ENCODE measurements at places on chromosomes 16 and 17.
A peak's percentile ranks its signal among the peaks of the same experiment; 100 is the strongest.

- DNase-seq = no peak
Observed at GRCh38 chr16:17303101-17303500, 167.7 kb downstream of the XYLT1 start.

- no peak for DNase-seq
Observed at GRCh38 chr16:1420111-1420539, 422 bp downstream of the UQCC4 start.

GRCh38 chr17:63780928-63781327 is 7.0 kb downstream of the DDX42 start:
- DNase-seq = no peak

DNA sequence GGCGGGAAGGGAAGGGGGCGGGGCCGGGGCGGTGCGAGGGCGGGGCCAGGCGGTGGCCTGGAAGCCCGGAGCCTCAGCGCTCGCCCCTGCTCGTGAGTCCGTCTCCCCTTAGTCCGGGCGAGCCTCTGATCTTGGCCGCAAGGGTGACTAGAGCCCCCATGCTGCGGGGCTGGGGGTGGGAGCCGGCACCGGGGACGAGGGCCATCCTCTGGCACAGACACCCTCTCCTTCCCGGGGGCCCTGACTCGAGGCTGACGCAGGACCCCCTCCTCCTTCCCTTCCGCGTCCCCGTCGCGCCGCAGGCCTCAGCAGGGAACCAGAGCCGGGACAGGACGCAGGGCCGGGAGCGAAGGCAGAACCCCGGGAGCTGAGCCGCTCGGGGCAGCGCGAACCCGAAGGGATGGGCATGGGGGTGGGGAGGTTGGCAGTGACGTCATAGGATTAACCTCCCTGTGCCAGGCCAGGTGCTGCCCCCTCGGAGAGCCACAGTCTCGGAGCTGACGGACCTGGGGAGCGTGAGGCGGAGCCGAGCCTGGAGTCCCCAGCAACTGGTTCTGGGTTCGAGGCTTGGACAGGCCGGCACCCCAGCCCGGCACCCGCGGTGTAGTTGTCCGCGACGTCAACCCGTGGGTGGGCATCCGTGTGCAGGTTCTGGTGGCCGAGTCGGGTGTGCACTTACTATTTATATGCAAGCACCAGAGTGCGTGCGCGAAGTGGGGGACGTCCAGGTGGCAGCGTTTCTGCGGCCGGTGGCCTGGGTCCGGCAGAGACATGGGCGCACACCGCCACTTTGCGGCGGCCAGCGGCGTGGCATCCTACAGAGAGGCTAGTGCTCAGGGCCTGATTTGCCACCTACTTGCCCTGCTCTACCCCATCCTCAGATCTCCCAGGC is 503 bp upstream of the PLCD3 start:
- peak; percentile 93 for DNase-seq

GRCh38 chr17:17675925-17676534 is 5.2 kb upstream of the RAI1 start:
- no peak for DNase-seq

GRCh38 chr16:83966153-83966696 is 1.8 kb upstream of the NECAB2 start:
- DNase-seq = no peak

DNA sequence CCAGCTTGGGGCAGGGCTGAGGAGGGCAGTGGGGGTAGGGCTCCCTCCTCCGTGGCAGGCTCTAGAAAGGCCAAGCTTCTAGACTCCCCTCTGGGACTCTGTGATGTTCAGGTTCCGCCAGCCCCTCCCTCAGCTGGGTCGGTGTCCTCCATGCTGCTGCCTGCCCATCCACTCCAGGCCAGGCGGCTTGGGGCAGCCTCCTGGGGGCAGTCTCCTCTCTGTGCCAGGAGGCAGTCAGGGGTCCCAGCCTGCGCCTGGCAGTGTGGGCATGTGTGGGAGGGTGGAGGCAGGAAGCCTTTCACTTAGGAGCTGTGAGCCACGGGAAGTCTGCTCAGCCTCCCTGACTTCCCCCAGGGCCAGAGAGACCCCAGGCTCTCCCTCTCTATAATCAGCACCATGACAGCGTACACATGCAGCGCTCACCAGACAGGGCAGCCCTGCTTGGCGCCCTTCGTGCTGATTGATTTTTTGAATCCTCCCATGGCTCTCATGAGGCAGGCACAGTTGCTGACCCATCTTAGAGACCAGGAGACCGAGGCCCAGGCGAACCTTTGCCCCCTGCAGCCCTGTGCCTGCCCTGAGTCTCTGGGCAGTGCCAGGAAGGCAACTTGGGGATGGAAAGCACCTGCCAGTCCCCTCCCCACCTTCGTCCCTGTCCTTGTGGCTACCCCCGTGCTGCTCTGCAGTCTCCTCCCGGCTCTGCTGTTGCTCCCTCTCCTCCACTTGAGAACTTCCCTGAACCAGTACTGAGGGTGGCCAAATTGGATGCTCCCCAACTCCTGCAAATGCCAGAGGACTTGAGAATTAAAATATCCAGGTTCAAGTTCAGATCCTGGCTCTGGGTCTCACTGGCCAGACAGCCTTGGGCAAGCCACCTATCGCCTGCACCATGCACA is 234.7 kb upstream of the GSE1 start:
- no peak for DNase-seq

- DNase-seq = no peak
Observed at GRCh38 chr16:8908810-8909468, 26.8 kb downstream of the LITAFD start.

- peak; percentile 30 for DNase-seq
Observed at GRCh38 chr17:80855948-80856862, 135.4 kb upstream of the CHMP6 start.

- no peak for DNase-seq
Observed at GRCh38 chr17:69287168-69287567, 39.8 kb downstream of the ABCA5 start.

DNA sequence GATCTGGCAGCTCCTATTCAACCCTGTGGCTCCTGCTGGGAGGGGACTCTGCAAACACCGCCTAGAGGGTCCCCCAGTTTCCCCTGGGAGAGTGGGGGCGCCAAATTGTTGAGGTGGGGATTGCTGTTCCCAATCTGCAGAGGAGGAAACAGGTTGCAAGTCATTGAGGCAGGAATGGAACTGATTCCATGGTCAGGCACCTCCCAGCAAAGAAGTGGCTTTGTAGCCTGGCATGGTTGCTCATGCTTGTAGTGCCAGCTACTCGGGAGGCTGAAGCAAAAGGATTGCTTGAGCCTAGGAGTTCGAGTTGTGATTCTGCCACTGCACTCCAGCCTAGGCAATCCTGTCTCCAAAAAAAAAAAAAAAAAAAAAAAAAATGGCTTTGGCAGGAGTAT is 198 bp upstream of the PYDC1 start:
- no peak for DNase-seq

DNA sequence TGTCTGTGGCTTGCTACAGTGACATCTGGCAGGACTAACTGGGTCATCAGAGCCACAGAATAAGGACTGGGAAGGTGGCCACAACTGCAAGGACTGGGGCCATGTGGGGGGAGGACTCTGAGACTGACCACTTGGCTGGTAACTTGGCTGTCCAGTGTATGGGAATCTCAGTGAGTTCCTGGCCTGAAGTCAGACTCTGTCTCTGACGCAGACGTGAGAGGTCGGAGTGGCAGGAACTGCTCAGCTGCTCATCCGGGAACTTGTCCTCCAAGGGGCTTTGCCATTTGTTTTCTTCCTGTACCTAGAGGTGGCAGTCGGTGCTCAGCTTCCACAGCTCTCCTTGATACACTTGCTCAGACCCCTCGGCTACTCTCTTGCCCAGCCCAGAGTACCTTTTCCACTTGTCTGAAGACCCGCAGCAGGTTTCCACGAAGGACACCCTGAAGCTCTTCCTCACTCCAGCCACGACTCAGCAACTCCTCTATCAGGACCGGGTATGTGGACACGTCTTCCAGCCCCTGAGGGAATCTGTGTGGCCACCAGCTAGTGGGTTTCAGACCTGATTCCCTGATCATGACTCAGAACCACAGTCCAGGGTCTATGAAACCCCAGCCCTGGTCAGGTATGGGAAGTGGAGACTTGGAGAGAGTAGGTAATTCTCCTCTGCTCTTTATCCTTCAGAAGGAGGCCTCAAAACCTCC is 7.3 kb upstream of the DPEP3 start:
- no peak for DNase-seq

DNA sequence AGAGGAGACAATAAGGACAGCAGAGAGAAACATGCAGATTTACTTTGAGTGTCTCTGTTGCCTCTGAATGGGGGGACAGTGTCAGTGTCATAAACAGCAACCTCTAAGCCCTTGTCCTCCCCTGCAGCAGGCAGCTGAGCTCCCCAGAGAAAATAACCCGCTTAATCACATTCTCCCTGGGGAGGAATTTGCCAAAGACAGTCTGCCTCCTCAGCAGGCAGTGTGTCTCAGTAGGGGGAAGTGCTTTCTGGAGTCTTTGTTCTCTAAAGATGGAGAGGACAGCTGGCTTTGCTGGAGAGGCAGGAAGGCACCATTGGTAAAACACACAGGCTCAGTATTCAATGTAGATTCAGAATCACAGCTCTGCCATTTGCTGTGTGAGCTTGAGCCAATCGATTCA is 16.1 kb downstream of the TEKT5 start:
- DNase-seq = no peak

DNA sequence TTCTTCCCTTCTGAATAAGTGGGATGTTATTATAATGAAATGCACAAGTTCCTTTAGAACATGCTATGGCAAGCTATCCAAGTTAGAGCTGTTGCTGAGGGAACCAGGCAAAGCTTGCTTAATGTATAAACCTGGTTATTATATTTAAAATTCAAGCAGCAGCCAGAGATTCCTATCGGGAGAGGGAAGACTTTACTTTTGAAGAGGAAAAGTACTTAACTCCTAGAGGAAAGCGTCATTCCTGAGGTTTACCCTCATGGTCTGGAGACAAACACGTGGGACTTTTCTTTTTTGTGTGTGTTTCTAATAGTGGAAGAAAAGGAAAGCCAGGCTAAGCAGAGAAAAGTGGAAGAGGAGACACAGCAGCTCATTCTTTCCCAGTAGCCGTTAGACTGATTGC is 39.9 kb upstream of the MYH10 start:
- DNase-seq = no peak

DNA sequence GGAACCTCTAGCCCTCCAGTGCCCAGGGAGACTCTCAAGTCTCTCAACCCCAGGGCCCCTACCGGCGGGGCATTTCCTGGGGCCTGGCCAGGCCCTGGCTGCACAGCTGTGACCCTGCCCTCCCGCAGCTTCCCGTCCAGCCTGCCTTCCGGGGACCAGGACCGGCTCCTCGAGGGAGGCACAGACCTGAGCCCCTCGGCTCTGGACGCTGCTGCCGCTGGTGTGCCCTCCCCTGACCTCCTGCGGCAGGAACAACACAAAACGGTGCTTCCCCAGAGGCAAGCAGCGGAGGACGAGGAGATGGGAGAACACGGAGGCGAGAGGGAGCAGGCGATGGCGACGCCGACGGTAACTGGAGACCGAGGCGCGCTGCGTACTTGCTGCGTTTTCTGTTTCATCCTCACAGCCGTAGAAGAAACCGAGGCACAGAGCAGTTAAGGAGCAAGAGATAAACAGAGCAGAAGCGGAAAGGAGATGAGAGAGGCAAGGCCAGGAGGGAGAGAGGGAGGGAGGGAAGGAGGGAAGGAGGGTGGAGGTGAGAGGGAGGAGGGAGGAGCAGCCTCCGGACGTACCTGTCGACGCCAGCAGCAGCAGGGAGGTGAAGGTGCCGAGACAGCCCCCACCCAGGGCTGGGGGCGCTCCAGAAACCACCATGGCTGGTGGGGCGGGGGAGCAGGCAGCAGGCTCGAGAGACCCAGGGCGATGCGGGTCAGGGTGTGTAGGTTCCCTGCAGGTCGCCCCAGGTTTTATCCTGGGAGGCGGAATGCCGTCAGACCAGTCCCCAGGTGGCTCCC is at the start of gene PRSS22:
TSS of gene PRSS22 (minus strand) at position 720 of the 794 bp plus-strand sequence. CDS start at position 654, 66 bp downstream.
- peak; percentile 7 for DNase-seq

GRCh38 chr16:12532871-12533610 is 270.6 kb downstream of the CPPED1 start:
- DNase-seq = no peak

- DNase-seq = no peak
Observed at GRCh38 chr16:28260193-28260592, 32.1 kb upstream of the SBK1 start.

DNA sequence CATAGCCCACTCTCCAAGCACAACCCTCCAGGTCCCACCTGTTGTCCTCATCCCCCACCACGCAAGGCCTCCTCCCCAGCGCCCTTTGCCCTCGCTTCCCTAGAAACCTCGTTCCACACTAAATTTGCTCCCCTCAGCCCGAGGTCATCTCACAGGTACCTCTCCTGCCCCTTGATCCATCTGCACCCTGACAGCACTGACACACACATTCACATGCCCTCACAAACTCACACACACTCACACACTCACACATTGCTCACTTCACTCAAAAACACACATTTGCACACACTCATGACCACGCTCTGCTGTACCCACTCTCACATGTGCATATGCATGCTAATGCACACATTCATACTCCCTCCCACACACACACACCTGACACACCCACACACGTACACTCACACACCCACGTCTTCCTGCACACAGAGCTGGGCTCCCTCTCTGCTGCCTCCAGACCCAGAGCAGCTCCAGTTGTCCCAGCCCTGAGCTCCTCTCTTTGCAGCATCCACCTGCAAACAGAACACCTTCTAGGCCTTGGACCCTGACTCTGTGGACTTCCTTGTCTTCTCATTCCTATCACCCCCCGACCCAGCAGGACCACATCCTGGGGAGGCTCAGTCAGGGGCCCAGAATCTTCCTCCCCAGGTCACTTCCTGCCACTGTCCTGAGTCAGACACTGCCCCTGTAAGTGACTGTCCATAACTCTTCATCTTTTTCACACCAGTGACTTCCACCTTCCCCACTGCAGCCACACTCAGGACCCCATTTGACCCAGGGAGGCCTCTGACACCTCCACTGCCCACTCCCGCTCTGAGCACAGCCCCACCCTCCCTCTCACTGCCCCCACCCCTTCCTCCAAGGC is 4.9 kb downstream of the ASGR2 start:
- no peak for DNase-seq

GRCh38 chr17:74832421-74832820 is 27.3 kb downstream of the GRIN2C start:
- no peak for DNase-seq

DNA sequence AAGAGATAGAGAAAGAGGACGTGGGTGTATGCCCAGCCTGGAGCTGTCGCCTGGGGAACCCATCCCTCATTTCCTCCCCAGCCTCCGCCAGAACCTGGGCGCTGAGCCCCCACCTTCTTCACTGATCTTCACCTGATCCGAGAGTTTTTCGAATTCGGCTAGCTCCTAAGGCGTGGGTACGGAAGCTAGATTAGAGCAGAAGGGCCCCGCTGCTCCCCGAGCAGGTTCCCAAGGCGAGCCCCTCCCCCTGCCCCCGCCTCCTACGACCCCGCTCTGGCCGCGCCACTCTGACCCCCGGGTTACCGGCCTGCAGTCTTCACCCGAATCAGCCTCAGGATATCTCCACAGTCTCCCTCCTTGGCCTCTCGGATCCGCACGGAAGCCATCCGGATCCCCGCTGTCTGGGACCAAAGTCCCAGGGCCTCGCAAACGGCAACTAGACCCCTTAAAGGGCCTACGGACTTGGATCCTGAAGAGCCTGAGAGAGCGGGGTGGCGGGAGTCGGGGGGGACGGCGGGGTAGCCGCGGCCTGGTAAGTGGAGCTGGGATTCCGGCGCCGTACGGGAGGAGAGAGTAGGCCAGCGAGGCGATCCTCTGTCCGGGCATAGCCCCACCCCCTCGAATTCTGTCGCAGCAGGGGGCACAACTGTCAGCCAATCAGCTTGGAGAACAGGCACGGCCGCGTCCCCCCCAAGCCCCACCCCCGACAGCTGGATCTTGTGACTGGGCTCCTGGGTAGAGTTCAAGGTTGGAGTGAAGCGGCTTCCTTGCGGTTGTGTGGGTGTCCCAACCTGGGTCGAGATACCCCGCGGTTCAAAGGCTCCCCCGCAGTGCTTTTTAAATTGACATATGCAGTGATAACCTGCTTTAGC is at the start of gene SAT2:
TSS of gene SAT2 (minus strand) at position 572 of the 872 bp plus-strand sequence. CDS start at position 386, 186 bp downstream.
- DNase-seq = peak; percentile 96
